ENCODE measurements at places on chromosomes 2 and 18.

- no peak for DNase-seq
Measured at GRCh38 chr18:59929621-59930295, 30.0 kb downstream of the PMAIP1 start.

GRCh38 chr2:69694894-69695849 is 46.8 kb upstream of the ANXA4 start:
- no peak for DNase-seq

DNA sequence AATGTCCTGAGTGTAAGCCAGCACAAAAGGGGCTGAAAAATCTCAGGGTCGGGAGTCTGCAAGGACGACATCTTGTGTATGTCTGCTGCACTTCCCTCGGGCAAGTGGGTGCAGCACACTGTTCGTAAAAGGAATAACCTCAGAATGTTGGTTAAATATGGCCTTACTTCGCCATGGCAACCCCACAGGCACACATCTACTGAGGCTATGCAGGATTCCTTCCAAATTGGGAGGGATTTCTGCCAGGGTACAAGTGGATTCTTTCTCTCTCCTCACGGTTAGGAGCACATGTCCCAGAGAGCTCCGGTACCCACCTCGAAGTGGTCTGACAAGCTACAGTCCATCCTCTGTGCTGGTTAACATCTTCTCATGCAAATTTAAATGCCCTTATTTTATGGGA is 277.7 kb upstream of the PXDN start:
- no peak for DNase-seq

GRCh38 chr2:9071032-9071431 is 67.5 kb upstream of the MBOAT2 start:
- DNase-seq, result no peak

GRCh38 chr2:207658156-207658555 is 33.0 kb upstream of the METTL21A start:
- no peak for DNase-seq

GRCh38 chr18:42545825-42546224 is 569.7 kb downstream of the RIT2 start:
- DNase-seq, result no peak

- no peak for DNase-seq
Measured at GRCh38 chr18:70415823-70416488, 127.1 kb downstream of the SOCS6 start.

GRCh38 chr18:42480441-42480840 is 525.4 kb downstream of the PIK3C3 start:
- no peak for DNase-seq

GRCh38 chr2:183348492-183348891 is 224.2 kb downstream of the NUP35 start:
- DNase-seq, result no peak

GRCh38 chr2:12236136-12236844 is 480.4 kb upstream of the TRIB2 start:
- no peak for DNase-seq

- no peak for DNase-seq
Measured at GRCh38 chr2:148568597-148568996, 76.0 kb upstream of the EPC2 start.

DNA sequence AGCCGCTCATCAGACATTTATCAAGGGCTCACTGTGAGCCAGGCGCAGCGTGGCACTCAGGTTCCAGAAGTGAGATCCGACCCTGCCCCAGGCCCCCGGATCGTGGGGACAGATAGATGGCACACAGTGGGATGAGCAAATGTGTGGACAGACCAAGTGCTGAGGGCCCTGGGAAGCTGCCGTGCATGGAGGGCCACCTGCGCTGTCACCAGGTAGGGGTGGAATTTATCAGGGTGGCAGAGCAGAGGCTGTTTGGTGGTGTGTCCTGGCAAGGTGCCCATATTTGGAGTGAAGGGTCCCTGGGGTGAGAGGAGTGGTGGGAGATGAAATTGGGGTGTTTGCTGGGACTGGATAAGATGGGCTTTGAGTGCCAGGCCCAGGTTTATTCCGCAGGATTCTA is 92.8 kb upstream of the HS6ST1 start:
- DNase-seq, result no peak

DNA sequence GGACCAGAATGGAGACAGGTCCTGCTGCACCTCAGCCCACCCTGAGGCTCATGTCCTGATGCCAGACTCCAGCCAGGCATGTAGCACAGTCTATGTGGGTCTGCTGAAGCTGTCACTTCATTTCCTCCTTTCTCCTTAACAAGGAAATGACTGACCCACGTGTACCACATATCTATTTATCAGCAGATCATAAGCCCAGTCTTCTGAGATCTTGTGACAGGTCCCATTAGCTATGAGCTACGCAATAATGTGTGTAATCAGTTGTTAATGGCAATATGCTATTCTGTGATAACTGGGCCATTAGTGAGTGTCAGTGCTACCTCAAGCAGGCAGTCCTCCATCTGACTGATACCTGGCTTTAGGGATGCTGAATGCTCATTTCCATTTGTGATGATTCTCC is 615.3 kb downstream of the BCL11A start:
- no peak for DNase-seq
